ENCODE measurements at places on chromosomes 4 and X.

DNA sequence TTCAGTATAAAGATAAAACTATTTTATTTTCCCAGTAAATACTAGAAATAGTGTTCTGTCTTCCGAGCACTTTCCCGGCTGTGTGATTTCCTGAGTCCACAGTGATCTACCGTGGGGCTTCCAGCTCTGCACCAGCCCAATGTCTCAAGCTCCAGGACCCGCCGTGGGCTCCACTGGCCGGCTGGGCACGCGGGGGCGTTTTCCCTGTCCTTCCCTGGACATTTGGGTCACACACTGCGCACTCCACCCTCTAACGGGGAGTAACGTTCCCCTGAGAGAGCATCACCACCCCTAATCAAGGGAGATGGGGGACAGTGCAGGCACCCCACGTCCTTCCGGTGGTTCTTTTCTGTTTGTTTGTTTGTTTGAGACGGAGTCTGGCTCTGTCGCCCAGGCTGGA, 844.6 kb upstream of the FRG1 start:
- no peak for DNase-seq

GRCh38 chr4:83767067-83767466, 231.2 kb downstream of the GPAT3 start:
- no peak for DNase-seq

DNA sequence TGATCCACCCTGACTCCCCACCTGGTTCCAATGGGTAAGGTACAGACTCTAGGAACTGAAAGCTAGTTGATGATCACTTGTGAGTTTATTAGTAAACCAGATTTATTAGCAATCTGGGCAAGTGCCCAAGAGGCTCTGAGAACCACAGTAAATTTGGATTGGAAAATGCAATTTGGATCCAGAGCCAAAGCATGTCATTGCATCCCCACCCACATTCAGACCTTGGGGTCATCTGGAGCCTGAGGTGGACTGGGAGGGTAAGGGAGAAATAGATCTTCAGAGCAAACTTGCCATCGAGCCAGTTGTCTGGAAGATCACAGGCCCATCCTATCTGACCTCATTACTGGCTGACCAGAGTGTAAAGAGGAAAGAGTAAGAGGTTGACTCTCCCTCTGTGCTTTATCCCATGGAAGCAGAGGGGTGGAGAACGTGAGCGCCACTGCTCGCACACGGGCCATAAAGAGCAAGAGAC, 78.7 kb upstream of the RASGEF1B start:
- DNase-seq, result no peak

DNA sequence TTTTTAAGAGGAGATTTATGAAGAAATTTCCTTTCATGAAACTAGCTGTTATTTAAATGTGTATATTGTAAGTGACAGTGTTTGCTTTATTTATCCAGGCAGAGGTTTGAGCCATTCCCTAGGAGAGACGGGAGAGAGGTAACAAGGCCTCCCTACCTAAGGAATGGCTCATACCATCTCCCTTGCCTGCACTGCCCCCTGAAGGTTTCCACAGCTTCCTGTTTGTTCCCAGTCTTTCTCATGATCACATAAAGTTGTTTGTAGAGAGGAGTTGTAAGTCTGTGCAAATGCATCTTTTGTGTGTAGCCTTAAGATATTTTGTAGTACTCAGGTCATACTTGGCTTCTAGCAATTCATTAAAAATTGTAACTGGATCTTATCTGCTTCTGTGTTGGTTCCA, 1504.5 kb upstream of the PCDH10 start:
- DNase-seq, result peak; percentile 39

DNA sequence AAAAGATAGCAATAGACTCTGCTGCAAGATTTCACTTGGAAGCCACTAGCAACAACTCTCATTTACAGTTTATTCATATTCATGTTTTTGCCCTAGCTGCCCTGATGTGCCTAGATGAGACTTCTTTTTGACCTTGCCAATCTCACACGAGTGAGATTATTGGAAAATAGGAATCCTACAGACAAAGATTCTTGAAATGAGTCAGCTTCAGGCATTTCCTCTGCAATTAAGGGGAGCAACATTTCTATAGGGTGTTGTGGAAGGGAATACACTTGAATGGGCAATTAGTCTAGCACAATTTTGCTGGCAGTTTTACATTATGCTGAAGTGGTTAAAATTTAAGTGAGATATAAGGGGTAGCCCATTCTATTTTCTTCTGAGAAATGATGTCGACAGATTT, 217.0 kb upstream of the FAT4 start:
- peak; percentile 1 for DNase-seq

GRCh38 chr4:152014280-152014679, 253.5 kb upstream of the GATB start:
- DNase-seq, result no peak

DNA sequence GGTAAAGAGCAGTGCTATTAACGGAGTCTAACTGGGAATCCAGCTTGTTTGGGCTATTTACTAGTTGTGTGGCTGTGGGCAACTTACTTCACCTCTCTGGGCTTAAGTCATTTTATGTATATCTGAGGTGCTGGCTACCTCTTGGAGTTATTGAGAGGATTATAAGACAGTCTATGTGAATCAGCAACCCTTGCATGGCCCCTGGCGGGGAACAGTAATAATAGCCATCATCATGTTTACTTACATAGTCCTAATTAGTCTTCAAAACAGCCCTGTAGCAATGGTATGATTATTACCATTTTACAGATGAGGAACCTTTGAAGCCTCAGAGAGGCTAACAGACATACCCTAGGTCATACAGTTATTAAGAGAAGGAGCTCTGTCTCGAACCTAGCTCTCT, 1.5 kb downstream of the HPRT1 start:
- peak; percentile 70 for DNase-seq

Measured in NCI-H69 (cell line).